Smooth muscle cell of the brain vasculature (primary cell): ENCODE measurements at places on chromosomes 1 and 21.

GRCh38 chr1:17140279-17140678 lies 21.0 kb upstream of the PADI2 start:
- no peak for DNase-seq

DNA sequence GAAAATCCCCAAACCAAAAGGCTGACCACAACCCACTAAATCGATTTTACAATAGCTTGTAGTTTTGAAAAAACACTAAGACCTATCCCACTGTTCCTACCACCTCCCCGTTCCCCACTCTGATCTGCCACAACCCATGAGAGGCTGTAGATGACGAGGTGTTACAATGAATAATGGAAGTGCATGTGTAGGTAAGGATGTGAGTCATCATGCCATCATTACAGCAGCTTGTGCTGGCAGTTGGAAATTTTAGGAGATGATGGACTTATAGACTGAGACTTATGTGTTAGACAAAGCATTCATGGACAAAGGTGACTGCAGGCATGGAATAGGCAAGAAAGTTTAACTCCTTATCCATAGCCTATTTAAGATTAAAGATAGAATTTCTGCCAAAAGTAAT lies 184.7 kb upstream of the CACYBP start:
- no peak for DNase-seq

DNA sequence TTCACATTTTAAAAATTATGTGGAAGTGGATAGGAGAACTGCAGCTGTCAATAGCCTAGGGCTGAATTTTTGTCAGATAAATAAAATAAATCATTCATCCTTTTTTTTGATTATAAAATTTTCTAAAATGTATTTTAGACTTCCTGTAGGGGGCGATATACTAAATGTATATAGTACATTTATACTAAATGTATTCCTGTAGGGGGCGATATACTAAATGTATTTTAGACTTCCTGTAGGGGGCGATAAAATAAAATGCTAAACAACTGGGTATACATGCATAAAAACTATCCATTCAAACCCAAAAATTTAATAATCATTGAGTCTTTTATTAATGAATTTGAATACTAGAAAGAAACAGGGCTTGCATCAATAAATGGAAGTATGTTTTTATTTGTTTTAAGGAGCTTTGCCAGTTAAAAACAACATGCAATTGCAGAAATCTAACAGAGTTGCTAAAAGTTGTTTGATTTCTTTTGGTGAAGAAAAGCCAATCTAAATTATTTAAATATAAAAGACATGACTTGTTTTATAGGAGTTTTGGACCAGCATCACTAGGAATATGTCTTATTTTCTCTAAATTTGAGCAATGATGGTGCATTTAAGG lies 31.4 kb downstream of the CLCA1 start:
- no peak for DNase-seq

GRCh38 chr1:19391596-19391981 lies 79.5 kb downstream of the SLC66A1 start:
- DNase-seq, result no peak

- no peak for DNase-seq
These were observed at the start of gene RGL1 for GRCh38 chr1:183804916-183805841. Gene RGL1, plus strand, starts transcription at chr1:183805120. Its CDS starts 178 bp downstream, at chr1:183805298.

DNA sequence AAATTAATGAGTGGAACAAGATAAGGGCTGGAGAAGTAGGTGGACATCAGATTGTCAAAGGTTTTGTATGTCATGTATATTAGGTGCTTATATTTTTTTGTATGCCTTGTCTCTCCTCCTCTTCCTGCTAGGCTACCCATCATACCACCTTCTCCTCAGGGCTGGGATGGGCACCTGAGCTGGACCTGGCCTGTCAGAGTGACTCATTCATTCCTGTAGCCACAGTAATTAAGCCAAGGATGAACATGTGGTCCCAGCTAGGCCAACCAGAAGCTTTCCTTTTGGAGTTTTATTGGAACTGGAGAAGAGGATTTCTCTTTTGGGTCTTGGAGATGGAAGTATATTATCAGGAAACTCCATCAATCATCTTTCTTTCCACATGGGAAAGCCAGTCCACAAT lies 21.2 kb downstream of the PTGS2 start:
- no peak for DNase-seq

GRCh38 chr1:20684050-20684620 lies 23.0 kb upstream of the DDOST start:
- DNase-seq, result no peak

DNA sequence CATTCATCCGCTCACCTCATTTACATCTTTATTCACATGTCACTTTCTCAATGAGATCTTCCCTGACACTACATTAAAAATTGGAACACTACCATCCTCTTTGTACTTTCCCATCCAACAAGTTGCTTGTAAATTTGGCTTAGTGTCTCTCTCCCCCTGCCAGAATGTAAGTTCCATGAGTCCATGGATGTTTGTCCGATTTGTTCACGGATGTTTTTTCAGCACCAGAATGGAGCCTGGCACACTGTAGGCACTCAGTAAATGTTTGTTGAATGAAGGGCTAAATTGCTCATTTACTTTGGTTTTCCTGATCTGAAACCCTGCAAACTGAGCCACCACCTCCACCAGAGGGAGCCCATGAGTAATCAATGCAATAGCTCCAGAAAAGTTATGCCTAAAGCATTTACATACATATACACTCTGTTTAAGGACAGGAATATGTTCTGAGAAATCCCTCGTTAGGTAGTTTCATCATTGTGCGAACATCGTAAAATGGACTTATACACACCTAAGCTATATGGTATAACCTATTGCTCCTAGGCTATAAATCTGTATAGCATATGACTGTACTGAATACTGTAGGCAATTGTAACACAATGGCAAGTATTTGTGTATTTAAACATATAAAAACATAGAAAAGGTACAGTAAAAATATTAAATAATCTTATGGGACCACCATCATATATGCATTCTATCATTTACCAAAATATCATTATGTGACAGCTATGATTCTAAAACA lies 2.8 kb upstream of the EYA3 start:
- DNase-seq, result peak; percentile 62

- DNase-seq, result no peak
These were observed 846 bp downstream of the NSUN4 start for GRCh38 chr1:46341222-46342083.

GRCh38 chr1:180614730-180615129 lies 17.1 kb upstream of the XPR1 start:
- no peak for DNase-seq

GRCh38 chr1:43843684-43844083 lies 89.9 kb upstream of the ARTN start:
- DNase-seq, result no peak

GRCh38 chr1:52748119-52748518 lies 21.9 kb downstream of the ZYG11B start:
- no peak for DNase-seq

- DNase-seq, result no peak
These were observed 39.9 kb downstream of the AKNAD1 start for GRCh38 chr1:108817016-108817415.

GRCh38 chr1:47507881-47508701 lies 70.2 kb downstream of the FOXD2 start:
- no peak for DNase-seq

- no peak for DNase-seq
These were observed 62.0 kb downstream of the SH3BGR start for GRCh38 chr21:39513735-39514134.

- no peak for DNase-seq
These were observed 58.6 kb upstream of the GJB5 start for GRCh38 chr1:34696230-34696629.

GRCh38 chr1:188164459-188164858 lies 1335.7 kb downstream of the PLA2G4A start:
- DNase-seq, result no peak

GRCh38 chr1:25906644-25907300 lies 553 bp upstream of the STMN1 start:
- no peak for DNase-seq

DNA sequence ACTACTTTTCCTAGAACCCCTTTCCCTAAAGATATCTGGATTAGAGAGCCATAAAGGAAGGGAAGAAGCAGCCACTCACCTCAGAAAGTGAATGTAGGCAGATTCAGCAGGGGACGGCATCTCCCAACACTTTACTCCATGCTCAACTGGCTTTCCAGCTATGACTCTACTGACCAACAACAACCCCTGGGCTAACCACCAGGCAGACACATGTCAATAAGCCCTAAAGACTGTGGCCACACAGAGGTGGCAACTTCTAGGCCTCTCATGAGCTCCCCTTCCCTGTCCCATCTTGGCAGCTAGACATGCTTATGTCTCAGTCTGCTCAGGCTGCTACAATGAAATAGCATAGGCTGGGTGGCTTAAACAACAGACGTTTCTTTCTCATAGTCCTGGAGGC lies 214.0 kb upstream of the ZP4 start:
- no peak for DNase-seq

DNA sequence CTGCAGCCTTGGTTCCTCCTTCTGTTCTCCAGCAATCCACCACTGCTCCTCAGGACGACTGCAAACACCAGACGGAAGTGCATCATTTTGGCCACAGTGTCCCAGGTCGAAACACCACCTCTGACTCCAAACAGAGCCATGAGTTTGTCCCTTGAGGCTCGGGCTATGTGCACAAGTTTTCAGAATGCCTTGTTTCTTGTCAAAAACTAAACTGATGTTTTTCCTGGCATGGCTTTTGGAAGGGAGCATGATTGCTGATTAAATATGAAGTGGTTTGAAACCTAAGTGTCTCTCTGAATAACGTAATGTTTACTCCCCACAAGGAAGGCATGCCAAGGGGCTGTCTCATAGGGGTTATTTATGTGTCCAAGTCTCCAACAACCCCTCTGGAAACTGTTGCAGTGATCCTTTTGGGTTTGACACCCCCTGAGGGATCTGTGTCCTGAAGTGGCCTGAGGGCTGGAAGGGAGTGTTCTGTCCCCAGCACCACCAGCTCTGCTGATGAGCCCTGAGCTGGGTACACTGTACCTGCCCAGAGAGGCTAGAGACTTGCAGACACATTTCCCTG lies 132.7 kb downstream of the PLPP3 start:
- DNase-seq, result no peak

DNA sequence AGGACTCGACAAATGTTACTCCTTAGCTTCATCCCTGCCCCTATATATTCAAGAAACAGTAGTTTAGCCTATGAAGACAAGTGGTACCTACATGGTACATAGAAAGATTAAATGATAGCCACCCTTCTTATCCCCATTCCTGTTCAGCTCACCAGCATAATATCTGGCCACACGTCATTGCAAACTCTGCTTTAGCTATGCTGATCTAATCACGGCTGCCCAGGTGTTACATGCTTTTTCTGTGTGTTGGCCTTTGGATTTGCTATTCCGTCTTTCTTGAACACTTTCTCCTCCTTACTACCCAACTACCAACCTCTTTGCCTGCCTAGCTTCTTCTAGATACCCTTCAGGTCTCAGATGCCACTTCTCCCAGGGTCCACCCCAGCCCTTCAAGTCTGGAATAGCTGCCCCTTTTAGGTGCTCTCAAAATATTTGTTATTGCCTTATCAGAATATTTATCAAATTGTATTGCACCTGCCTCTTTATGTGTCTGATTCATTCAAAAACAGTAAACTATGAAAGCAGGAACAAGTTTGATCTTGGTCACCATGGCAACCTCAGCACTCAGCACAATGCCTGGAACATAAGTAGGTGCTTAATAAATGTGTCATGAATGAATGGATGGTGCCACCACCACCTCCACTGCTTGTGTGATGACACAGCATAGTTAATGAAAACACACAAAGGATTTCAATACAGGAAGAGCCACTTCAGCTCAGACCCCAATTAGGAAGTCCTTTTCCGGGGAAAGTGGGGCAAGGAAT lies 11.4 kb upstream of the DNASE2B start:
- no peak for DNase-seq

DNA sequence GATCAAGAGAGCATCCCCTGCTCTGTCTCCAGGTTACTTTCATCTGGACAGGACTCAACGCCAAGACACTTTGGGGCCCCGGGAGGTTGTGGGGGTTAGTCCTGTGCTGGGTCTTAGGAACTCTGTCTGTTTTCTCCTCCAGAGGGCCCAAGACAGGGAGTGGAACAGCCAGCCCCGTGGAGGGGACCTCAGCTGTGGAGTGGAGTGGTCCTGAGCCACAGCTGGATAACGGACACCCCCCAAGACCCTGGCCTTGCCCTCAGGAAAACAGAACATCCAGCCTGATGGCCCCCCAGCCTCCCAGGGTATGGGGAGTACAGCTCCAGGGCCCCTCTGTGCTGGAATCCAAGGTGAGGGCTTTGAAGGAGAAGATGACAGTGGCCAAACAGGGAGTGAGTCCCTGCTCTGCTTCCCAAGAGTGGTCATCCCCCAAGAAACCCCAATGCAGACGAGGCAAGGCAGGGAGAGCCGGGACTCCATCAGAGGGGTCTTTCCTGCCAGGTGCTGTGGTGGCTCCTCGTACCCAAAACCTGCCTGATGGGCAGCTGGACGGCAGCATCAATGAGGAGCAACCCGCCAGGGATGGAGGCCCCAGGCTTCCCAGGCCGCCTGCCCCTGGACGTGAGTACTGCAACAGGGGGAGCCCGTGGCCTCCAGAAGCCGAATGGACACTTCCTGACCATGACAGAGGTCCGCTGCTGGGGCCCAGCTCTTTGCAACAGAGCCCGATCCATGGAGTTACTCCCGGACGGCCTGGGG lies 3.5 kb downstream of the KIAA1614 start:
- no peak for DNase-seq

GRCh38 chr1:236699366-236699765 lies 13.1 kb downstream of the ACTN2 start:
- DNase-seq, result no peak
